ENCODE measurements at places on chromosomes 7 and 10. TPM values are rescaled to one million over a fixed set of nuclear protein-coding genes. Genes with fewer than 3 reads are reported as not detected.

Gene LRRC18
- 0.21 TPM for total RNA-seq

Gene C10orf62
- not detected for total RNA-seq

- H3K4me1 ChIP-seq, result no peaks in the 10 kb centered on the region
- H3K27ac ChIP-seq, result no peak overlapping the region
- H3K27me3 ChIP-seq, result no peaks in the 10 kb centered on the region
- H3K4me3 ChIP-seq, result no peak overlapping the region
- DNase-seq, result no peak
- H3K36me3 ChIP-seq, result no peaks in the 10 kb centered on the region
These were observed 86.8 kb downstream of the NOD1 start for GRCh38 chr7:30391806-30392205.

DNA sequence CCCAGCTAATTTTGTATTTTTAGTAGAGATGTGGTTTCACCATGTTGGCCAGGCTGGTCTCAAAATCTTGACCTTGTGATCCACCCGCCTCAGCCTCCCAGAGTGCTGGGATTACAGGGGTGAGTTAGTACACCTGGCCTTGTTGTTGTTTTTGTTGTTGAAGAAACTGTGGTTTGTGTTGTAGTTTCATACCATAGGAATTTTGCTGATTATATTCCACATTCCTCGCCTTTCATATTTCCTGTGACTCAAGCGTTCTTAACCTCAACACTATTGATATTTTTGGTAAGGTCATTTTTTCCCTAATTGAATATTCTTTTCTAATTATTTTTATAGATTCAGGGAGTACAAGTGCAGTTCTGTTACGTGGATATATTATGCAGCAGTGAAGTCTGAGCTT, 16.7 kb downstream of the LIPF start:
- no peaks in the 10 kb centered on the region for H3K36me3 ChIP-seq
- no peak overlapping the region for H3K4me3 ChIP-seq
- H3K27ac ChIP-seq, result no peak overlapping the region
- H3K4me1 ChIP-seq, result no peaks in the 10 kb centered on the region

DNA sequence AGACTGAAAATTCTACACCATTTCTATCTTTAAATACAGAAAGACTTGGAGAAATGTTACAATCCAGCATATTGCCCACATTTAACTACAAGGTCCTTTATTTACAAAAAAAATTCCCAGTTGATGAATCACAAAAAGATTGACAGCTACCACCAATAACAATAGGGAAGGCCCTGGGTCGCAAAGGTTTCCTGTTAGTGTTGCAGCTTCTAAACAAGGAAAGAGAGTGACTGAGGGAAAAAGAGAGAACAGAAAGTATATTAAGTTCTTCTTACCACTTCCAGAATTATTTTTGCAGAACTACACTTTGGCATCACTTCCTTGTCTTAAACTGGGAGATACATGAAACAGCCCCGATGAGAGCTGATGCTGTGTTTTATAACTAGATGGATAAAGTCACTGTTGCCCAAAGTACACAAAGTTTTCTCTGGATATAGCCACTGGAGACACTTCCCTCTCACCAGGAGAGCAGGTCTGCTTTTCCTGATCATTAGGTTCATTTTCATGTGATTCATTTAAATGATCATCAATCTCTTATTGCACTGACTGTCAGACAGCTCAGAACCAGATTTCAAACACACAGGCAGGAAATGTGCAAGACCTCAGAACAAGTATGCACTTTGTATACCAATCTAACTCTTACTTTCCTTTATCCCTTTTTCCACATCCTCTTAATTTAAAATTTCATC, 57.0 kb downstream of the SHTN1 start:
- no peak overlapping the region for H3K27ac ChIP-seq
- no peak for DNase-seq
- no peaks in the 10 kb centered on the region for H3K36me3 ChIP-seq
- H3K27me3 ChIP-seq, result no peaks in the 10 kb centered on the region
- no peak overlapping the region for H3K4me3 ChIP-seq
- no peaks in the 10 kb centered on the region for H3K4me1 ChIP-seq

All from uterus (tissue), 4 donors.